Bone marrow (tissue), 2 donors: ENCODE measurements at places on chromosomes 2 and 18.
A peak's percentile ranks its signal among the peaks of the same experiment; 100 is the strongest.

DNA sequence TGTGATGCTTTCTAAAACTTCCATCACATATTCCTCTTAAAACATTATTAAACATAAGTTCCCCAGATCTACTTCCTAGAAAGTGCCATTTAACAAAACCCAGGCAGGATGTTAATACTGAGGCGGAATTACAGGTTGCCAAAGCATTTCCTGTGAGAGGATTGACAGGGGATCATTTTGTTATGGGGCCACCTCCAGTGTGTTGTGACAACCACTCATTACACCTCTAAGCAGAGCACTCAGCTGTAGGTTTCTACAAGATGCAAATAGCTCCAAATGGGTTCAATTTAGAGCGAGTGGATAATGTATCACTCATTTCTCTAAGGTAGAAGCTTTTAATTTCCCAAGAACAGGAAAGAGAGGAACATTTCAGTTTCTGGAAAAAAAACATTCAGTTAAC is 1429.5 kb upstream of the ACVR2A start:
- no peak for DNase-seq

DNA sequence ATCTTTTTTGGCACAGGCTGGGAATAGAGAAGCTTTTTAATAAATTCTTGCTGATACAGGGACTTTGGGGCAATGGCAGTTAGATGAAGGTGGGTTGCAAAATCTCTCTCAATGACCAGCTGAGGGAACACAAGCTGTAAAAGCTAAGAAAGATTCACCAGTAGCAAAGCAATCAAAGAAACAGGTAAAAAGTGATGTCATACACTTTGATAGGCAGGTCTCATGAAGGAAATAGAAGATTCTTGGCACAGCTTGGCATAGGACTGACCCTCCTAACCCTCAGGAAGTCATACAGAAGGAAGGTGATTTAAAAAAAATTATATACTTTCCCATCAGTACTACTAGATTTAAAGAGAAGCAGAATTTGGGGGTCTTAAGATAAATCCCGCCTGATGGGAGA is 263.6 kb downstream of the LPIN1 start:
- DNase-seq: no peak

GRCh38 chr2:198106621-198107385 is 302.4 kb downstream of the PLCL1 start:
- no peak for DNase-seq

- DNase-seq: peak; percentile 1
Measured at GRCh38 chr2:160918906-160919503, 241.2 kb upstream of the TANK start.

GRCh38 chr18:60664736-60665135 is 292.2 kb upstream of the MC4R start:
- DNase-seq: no peak

DNA sequence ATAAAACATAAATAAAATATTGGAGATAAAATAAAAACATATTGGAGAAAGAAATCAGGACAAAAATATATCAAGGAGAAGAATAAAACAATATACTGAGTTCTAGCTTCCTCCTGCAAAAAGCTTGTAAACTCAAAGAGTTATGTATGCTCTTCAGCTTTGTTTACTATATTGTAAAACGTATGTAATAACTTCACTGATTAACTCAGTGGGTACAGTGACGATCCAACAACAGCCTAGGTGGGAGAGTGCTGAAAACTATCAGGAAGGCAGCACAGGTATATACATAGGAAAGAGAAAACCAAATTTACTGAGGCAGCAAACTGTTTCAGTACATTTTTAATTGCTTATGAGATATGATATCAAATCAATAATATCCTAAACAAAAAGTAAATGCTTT is 8.3 kb downstream of the DSC2 start:
- DNase-seq: no peak

- DNase-seq: no peak
Measured at GRCh38 chr2:157777427-157777826, 98.7 kb downstream of the ACVR1 start.

GRCh38 chr18:37769826-37770225 is 204.2 kb upstream of the CELF4 start:
- DNase-seq: peak; percentile 2

- no peak for DNase-seq
Measured at GRCh38 chr18:24601585-24601984, 141.1 kb downstream of the HRH4 start.

GRCh38 chr2:146119586-146119985 is 1599.7 kb upstream of the ZEB2 start:
- DNase-seq: no peak

GRCh38 chr2:42102024-42102590 is 54.3 kb downstream of the PKDCC start:
- peak; percentile 65 for DNase-seq

GRCh38 chr2:231300020-231300721 is 95.3 kb upstream of the B3GNT7 start:
- DNase-seq: no peak
